ENCODE measurements at places on chromosomes 1 and 21.

DNA sequence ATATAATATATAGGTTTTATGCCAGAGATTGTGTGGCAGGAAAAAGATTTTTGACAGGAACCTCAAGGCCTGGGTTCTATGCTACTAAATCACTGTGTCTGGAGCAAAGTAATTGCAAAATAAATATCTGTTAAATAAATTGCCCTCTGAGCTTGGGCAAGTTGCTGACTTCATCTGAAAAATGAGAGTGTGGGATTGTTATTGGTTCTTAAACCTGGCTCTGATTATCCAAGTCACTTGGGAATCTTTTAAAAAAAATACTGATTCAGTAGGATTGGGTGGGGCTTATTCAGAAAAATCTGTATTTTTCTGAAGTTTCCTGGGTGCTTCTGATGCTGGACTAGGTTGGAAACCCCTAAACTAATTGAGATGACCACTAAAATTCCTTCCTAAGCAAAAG, 174.1 kb upstream of the SGIP1 start:
- DNase-seq = no peak

- peak; percentile 29 for DNase-seq
These were observed 65.1 kb downstream of the GADD45A start for GRCh38 chr1:67749844-67750690.

DNA sequence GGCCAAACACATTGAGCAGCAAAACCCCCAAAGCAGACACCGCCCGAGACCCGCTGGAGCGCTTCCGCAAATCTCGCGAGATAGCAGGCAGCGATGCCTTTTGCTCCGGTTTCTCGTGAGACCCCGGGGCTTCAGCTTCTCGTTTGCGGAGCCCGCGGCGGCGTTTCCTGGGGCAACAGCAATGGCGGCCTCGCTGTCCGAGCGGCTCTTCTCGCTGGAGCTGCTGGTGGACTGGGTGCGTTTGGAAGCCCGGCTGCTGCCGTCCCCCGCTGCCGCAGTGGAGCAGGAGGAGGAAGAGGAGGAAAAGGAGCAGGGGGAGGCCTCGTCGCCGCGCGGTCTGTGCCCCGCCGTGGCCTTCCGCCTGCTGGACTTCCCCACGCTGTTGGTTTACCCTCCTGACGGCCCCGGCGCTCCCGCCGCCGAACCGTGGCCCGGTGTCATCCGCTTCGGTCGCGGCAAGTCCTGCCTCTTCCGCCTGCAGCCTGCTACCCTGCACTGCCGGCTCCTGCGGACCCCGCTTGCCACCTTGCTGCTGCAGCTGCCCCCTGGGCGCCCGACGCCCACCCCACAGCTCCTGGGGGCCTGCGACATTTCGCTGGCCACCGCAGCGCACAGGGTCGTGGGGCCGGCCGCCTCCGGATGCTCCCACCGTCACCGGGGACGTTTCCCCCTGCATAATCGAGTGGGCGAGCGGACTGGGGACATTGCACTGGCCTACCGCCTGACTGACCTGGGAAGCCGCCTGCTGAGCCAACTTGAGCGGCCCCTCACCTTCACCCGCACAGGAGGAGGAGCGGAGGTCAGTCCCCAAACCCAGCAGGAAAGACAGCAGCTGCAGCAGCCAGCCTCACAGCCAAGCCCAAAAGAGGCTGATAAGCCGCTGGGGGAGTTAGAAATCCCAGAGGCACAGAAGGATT, at the start of gene MAP10:
MAP10 (plus strand) TSS at position 148 of the 917 bp plus-strand sequence; CDS start at position 182, 34 bp downstream.
- DNase-seq = peak; percentile 73

DNA sequence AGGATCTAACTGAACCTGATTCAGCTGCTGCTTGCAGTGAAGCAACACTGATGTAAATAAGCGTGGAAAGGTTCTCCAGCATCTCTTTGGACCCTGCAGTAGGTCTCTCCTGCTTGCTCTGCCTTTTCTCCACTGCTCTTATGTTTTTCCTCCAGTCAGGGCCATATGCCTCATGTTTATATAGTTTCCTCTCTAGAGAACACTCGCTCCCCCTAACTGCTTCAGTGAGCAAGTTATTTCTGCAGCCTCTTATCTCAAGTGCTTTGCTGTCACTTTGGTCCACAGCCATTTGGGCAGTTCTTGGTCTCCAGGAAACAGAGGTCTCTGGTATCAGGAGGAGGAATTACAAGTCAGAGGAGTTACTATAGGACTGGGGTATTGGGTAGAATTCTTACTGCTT, 5.3 kb downstream of the PRUNE1 start:
- DNase-seq = peak; percentile 32

DNA sequence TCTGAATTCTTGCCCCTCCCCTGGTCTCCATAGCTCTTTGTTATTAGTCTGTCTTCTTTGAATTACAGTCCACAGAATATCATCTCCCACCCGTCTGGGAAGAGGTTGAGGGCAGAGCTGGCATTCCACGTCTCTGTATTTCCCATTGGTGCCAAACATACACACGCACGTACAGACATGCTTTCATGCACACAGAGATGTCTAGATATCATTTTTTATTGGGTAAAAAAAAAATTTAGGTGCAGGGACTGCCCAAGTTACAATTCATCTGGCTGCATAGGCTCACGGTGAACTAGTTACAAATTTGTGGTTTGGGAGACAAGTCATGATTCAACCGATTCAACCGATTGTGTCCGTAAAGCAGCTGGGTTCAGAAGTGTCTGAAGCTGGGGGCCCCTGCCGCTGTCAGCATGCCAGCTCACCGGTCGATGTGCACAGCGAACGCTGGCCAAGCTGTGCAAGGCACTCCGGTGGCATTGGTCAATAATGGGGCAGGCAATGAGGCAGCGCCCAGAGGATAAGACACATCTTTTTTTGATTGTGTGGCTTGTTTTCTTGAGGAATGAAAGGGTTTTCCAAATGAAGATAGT, 73.7 kb downstream of the KCNN3 start:
- DNase-seq = no peak

DNA sequence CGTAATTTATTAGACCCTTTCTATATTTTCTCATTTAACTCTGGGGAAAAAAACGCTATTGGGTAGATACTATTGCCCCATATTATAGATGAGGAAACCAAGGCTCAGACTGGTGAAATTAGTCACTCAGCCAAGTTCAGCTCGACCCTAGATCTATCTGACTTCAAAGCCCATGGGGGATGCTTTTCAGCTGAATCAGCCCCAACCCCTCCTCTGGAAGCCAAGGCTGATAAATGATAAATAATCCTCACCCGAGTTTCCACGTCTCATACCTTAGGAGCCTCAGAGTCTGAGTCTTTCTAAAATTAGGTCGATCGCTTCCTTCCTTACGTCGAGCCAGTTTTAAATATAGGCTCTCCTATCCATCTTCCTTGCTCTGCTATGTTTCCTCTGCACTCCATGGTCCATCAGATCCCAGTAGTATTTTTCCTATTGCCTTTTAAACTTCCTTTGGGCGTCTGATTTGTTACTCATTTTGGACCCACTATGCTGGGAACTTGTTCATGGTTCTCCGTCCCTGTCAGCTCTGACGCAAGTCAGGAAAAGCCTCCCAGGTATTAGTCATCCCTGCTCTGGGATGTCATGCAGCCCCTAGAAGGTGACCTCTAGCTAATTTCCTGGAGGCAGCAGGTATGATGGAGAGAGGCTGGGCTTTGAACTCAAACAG, 122.8 kb downstream of the PLPP3 start:
- DNase-seq = no peak

DNA sequence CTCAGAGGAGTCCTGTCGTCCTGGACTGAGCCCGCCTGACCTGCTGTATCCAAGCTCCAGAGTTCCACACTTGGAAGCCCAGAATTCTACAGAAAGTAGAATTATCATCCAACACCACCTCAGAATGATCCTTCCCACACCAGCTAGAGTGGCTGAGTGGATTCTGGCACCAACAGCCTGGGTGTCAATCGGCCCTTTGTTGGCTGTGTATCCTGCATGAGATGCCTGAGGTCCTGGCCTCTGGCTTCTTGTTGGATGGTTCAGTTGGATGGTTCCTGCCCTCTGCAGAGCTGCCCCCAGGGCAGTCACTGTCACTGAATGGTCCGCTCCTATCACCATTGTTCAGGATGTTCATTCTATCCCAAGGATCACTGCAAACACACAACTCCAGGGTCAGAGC, 49.8 kb downstream of the PGBD5 start:
- no peak for DNase-seq

- DNase-seq = no peak
These were observed 360.2 kb downstream of the VAV3 start for GRCh38 chr1:107604825-107605224.

GRCh38 chr1:154624746-154625643, 17.0 kb upstream of the ADAR start:
- DNase-seq = no peak

DNA sequence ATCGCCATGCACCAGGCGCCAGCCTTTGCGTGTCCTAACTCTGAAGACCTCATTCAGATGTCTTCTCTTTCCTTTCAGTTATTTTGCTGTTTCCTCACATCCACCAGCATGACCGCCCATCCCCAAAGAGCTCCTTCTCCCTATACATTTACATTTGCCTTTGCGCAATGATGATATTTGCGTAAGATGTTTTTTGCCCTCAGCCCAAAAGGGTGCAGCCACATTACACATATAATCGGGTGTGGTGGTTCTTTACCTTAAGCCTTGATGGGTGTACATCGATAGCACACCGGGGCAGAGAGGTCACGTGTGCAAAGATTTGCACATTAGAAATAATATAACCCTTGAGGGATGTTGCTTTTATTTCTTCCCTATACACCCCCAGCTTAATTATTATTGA, 192.8 kb downstream of the HUNK start:
- no peak for DNase-seq

GRCh38 chr1:18907021-18907916, 4.9 kb upstream of the ALDH4A1 start:
- peak; percentile 47 for DNase-seq

GRCh38 chr1:18631496-18632217, 1.0 kb downstream of the PAX7 start:
- no peak for DNase-seq

DNA sequence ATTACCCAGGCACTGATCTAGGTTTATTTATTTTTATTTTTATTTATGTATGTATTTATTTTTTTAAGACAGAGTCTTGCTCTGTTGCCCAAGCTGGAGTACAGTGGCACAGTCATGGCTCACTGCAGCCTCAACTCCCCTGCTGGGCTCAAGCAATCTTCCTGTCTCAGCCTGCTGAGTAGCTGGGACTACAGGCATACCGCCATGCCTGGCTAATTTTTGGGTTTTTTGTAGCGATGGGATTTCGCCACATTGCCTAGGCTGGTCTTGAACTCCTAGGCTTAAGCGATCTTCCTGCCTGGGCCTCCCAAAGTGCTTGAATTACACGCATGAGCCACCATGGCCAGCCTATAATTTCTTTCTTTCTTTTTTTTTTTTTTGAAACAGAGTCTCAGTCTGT, 9.4 kb downstream of the PHACTR4 start:
- DNase-seq = no peak

GRCh38 chr1:230307213-230307612, 118.9 kb downstream of the PGBD5 start:
- DNase-seq = no peak

GRCh38 chr1:99751877-99752504, 14.4 kb downstream of the FRRS1 start:
- DNase-seq = no peak

DNA sequence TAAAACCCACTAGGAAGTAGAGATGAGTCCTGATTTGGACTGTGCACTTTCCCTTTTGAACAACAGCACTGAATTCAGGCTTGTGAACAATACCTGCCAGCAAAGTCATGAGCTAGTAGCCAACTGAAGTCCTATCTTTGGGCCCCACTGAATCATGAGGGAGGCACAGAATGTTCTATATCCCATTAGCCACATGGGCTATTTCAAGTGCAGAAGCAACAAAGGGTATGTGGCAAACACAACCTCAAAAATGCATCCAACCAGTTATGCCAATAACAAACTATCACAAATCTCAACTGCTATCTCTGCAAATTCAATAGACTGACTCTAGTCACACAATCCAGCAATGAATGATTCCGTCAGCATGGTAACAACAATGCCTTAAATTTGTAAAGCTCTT, 276.0 kb downstream of the MRPL39 start:
- no peak for DNase-seq

Measured in GDM1 (cell line).